ENCODE measurements at places on chromosomes 1 and 21. TPM values are rescaled to one million over a fixed set of nuclear protein-coding genes. Genes with fewer than 3 reads are reported as not detected.
A peak's percentile ranks its signal among the peaks of the same experiment; 100 is the strongest.

GRCh38 chr1:61375082-61375880, 292.9 kb downstream of the NFIA start:
- no peak for DNase-seq

Gene GBP6
- total RNA-seq: not detected

DNA sequence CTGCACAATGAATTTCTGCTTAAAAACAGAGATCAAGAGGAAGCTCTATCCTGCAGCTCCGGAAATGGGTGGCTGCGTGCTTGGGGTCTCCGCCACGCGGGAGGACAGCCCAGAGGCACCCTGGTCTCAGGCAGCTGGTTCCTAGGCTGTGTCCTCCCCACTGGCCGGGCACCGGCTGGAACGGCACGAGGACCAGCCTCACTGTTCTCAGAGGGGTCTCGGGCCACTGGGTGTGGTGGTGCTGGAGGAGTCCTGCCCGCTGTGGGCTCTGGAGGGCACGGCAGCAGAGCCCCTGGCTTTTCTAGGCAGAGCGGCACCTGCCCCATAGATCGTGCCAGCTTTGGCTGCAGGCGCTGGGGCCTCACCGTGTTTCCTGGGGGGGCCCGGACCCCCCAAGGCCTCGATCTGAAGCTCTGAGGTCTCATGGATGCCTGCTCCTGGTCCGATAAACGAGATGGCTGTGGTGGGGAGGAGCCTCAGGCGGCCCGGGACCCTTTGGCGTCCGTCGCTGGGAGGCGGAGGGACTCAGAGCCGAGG, 8.2 kb upstream of the RNF223 start:
- no peak for DNase-seq

DNA sequence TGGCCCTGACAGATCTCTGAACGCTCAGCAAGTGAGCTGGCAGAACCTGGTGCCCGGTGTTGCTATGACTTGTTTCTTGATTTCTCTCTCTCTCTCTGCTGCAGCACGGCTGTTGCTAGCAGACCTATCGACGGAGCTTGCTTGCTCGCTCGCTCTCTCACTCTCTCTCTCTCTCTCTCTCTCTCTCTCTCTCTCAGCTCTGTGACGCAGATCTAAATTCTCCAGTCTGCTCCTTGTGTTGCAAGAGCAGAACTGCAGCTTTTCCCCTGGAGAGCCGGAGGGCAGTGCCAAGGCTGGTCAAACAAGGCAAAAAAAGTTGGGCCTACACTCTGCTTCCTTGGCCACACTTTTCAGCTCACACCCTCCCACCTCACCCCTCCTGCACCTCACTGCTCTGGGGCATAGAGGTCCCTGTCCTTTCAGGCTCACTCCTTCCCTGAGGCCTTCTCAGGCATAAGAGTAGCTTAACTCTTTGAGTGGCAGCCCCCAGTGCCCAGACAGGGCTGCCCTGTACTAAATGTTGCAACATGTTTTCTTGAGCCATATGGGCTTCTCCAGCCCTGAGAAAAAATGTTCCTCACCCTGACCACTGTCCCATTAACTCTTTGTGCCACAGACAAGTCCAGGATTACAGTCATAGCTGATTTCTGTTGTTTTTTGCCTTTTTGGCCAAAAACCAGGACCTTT, 72.2 kb downstream of the CD46 start:
- DNase-seq: peak; percentile 95

DNA sequence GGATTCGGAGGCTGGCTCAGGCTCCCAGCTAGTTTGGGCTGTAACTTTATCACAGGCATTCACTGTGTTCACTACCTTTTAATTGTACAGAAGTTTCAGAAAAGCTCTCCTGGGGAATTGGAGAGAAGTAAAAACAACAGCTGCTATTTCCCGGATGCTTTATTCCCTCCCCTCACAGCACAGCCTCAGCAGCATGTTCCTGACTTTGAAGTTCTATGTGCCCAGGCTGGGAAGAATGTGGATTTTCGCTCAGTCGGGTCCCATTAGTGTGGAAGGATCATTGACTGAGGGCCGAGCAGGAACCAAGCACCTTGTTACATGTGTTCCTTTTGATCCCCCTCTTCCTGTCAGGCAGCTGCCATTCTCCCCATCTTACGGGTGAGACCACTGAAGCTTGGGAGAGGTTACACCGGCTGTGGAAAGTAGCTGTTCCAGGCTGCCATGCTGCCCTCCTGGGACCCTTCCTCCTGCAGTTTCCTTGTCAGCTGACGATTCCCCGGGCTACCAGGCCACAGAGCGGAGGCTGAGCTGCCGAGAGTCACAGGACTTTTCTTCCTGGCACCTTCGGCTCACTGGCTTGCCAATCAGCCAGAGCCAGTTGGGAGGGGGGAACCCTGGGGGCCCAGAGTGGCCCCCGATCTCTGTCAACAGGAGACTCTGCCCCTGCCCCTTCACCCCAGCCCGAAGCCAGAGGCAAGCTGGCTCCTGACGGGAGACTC, 223.1 kb upstream of the TMEM51 start:
- no peak for DNase-seq

- peak; percentile 2 for DNase-seq
Measured at GRCh38 chr1:61980561-61980960, 214.1 kb upstream of the L1TD1 start.

DNA sequence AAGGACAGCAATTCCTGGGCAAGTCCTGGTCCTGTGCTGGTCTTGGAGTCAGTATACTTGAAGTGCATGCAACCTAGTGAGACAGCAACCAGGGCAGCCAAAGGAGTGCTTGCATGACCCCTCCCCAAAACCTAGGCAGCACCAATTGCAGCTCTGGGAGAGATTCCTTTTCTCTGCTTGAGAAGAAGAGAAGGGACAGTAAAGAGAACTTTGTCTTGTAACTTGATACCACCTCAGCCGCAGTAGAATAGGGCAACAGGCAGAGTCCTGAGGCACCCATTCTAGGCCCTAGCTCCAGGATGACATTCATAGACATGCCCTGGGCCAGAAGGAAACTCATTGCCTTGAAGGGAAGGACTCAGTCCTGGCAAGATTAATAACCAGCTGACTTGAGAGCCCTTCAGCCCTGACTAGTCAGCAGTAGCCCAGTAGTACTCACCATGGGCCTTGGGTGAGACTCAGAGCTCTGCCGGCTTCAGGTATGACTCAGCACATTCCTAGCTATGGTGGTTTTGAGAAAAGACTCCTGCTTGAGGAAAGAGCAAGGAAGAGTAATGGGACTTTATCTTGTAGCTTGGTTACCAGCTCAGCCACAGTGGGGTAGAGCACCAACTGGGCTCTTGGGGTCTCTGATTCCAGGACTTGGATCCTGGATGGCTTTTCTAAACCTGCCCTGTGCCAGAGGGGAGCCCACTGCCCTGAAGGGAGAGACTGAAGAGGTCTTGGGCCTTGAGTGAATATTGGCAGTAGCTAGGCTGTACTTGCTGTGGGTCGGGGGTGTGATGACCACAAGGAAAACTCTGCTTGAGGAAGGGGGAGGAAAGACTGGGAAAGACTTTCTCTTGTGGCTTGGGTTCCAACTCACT, 51.7 kb upstream of the ACADM start:
- peak; percentile 83 for DNase-seq

Gene SAMD13
- 0.24 TPM for total RNA-seq

DNA sequence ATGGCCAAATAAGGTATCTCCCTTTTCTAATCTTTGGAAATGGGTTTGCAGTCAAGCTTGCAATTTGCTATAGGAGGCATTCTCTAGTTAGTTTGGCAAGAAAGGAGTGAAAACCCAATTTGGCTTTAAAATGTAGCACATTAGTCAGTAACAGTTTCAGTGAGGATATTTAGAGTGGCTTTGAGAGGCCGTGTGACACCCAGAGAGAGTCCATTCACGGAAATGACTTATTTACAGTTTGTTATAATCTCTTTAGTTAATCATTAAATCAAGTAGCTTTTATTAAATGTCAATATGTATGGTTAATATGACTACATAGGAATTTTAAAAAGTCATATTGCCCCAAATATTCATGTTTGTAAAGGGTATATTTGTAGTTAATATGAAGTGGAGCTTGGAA, 9.6 kb downstream of the ZBTB18 start:
- DNase-seq: no peak

DNA sequence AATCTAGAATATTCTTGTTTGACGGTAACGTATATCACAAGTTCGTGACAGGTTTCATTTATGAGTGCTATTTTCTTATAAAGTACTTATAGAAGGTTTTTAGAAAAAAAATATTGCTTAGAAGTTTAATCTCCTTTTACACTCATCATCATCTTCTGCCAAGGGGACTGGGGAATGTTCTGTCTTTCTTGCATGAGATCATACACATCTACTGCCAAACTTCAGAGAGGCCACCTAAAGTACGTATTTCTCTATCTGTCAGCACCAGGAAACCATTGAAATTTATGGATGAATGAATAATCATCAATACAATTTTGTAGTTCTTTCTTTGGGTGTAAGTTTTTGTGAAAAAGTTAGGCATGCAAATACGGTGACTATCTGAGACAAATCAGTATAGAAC, 245.8 kb downstream of the SPATA17 start:
- no peak for DNase-seq

Gene CNIH3
- 15.4 TPM for total RNA-seq

Gene CHRM3
- total RNA-seq: 5.1 TPM

Gene FAM78B
- total RNA-seq: 1.6 TPM

- peak; percentile 57 for DNase-seq
Measured at GRCh38 chr21:29343519-29343918, 44.8 kb downstream of the BACH1 start.

Gene ZNF362
- total RNA-seq: 10.5 TPM

Gene KRTAP13-2
- total RNA-seq: not detected

GRCh38 chr1:20059847-20060246, 10.1 kb upstream of the PLA2G5 start:
- no peak for DNase-seq

GRCh38 chr1:204076891-204077290, 4.0 kb downstream of the SOX13 start:
- no peak for DNase-seq

Gene OR10Z1
- total RNA-seq: not detected

Gene PRKAA2
- 4.0 TPM for total RNA-seq

DNA sequence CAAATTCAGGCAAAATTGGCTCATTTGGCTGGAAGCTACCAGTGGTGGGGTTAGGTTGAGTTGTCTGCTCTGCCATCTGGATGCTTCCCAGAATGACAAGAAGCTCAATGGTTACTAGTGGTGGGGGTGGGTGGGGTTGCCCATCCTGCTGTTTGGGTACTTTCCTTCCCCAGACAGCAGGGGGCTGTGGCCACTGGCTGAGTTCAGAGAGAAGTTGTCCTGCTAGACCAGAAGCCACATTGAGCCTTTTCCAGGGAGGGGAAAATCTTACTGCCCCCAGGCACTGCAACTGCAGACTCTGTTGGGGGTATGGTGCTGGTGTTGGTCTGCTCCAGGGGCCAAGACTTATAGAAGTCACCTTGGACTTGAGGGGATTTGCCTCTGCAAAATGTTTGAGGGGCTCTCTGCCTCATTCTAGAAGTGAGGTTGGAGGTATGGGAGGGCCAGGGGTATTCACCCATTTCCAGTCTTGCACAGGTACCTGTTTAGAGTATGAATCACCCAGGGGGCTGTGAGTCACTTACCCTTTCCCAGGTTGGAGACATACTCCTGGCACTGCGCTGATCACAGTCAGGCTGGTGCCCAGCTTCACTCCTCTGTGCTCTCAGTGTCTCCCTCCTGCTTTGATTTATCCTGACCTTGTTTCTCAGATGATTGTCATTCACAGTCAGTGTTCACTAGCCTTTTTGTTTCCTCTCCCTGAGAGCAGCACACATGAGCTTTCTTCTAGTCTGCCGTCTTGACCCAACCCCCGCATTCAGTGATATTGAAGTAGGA, 89.1 kb upstream of the NEGR1 start:
- DNase-seq: no peak

DNA sequence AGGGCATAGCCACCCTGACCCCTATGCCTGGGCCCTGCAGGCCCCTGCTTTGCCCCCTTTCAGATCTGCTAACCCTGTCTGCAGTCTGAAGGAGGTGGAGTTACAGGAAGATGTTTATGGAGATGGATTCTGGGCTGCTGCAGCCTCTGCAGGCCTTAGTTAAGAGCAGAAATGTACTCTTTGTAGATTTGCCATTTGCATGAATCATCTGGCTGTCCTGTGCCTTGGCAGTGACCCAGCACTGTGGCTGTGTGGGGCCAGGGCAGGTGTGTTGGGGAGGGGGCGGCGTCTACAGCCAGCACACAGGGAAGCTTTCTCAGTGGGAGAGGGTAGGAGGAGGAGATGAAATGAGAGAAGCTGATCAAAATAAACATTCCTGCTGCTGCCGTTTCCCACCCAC, 867.3 kb downstream of the PLA2G4A start:
- peak; percentile 40 for DNase-seq

GRCh38 chr21:41428311-41428710, 2.3 kb downstream of the MX1 start:
- no peak for DNase-seq

Gene TMEM69
- total RNA-seq: 41.8 TPM

Gene ATP6V1G3
- 12.7 TPM for total RNA-seq

Gene PGLYRP4
- not detected for total RNA-seq

Gene MROH9
- not detected for total RNA-seq

DNA sequence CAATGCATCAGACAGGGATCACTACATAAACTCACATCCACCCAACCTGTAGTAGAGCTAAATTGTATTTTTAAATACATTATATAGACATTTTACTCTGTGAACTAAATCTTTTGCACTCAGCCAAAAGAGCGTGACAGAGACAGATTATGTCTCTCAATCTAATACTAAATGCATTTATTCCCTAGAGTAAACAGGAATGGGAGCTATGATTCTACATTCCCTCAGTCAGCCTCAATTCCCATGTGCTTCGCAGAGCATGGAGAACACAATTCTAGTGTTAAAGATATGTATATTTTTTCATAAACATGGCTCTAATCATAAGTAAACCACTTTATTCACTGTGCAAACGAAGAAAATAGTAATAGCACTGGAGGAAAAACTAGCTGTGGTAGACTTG, 16.5 kb downstream of the PIGK start:
- DNase-seq: no peak

Gene DIRAS3
- total RNA-seq: 346 TPM
